CD4-positive, alpha-beta T cell treated with Interleukin-4 for 4 hours (primary cell): ENCODE measurements at places on chromosomes 7 and 10.
A peak's percentile ranks its signal among the peaks of the same experiment; 100 is the strongest.

GRCh38 chr10:49151025-49151445 is 17.2 kb upstream of the FAM170B start:
- DNase-seq = no peak

DNA sequence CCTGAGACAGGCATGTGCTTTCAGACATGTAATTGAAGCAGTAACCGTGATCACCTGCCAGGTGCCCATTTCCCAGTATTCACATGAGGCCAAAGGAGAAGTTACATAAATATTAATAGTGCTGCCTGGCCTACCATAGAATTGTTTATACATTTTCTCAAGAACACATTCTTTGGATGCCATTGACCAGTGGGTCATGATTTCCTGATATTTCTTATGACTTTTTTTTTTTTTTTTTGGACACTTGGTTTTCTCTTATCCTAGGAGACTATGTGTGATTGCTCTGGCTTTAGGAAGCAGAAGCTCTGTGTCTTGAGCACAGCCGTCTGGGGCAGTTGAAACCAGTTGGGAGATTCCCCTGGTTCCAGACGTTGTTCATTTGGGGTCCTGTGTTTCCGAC is 143.9 kb upstream of the NPS start:
- DNase-seq = no peak

- DNase-seq = peak; percentile 3
Measured at GRCh38 chr10:77926566-77927401, at the start of gene DLG5. TSS of gene DLG5 (minus strand) at chr10:77926755. CDS start at chr10:77926520, 235 bp downstream.

- DNase-seq = no peak
Measured at GRCh38 chr7:13091974-13092707, 404.7 kb downstream of the ARL4A start.

- DNase-seq = no peak
Measured at GRCh38 chr7:74013539-74014272, 14.3 kb upstream of the ELN start.

DNA sequence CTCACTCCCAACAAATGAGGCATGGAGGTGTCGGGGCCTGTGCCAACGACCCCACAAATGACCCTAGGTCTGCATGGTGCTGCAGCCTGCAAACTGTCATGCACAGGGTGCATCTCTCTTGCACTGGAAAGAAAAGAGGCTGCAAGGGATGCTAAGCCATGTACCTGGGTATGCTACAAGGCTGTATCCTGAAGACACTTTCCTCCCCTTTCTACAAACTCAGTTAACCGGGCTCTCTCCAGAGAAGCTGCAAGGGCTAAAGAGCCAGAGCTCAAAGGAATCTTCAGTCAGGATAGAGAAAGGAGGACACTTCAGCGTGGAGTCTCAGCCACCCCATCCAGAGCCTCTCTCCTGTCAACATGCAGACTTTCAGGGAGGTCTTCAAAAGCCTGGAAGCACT is 449.0 kb downstream of the GRID1 start:
- DNase-seq = no peak

DNA sequence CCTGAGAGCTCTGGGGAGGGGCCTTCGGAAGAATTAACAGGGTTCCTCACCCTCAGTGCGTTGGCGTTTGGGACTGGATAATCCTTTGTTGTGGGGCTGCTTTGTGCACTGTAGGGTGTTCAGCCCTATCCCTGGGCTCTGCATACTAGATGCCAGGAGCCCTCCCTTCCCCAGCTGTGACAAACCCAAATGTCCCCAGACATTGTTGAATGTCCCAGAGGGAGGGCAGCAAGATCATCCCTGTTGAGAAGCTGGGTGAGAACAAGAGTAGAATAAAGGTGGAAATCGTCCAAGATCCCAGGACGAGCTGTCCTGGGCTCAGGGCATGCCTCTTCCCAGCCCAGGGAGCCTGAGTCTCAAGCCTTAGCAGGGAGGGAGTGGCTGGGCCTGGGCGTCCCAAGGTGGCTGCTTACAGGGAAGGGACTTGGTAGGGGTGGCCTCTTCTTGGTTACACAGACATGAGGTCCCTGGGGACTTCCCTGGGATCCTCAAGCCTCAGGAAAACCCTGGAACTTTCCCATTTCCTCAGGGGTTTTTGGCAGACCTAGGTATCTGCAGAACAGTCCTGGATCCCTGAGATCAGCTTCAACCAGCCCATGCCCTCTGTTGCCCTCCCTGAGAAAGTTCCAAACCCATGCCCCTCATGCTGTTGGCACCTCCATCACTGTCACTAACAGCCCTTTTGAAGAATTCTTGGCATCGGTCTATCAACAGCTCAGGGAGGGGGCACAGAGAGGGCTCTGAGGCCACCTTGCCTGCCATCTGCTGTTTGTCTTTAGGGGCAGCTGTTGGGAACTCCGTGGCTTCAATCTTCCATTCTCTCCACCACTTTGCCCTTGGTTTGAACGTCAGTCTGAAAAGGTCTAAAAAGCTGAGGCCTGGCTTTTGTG is 53.7 kb downstream of the GOLGA7B start:
- no peak for DNase-seq

- peak; percentile 37 for DNase-seq
Measured at GRCh38 chr7:69598081-69598486, at the start of gene AUTS2. TSS of gene AUTS2 (plus strand) at chr7:69598475. CDS start at chr7:69599654, 1,179 bp downstream.
